COLO829 (cell line): ENCODE measurements at places on chromosomes 12 and 14.

GRCh38 chr12:89351489-89352241 is 636 bp downstream of the DUSP6 start:
- no peak for DNase-seq

GRCh38 chr14:73476451-73476931 is 14.2 kb upstream of the RIOX1 start:
- peak; percentile 93 for DNase-seq

DNA sequence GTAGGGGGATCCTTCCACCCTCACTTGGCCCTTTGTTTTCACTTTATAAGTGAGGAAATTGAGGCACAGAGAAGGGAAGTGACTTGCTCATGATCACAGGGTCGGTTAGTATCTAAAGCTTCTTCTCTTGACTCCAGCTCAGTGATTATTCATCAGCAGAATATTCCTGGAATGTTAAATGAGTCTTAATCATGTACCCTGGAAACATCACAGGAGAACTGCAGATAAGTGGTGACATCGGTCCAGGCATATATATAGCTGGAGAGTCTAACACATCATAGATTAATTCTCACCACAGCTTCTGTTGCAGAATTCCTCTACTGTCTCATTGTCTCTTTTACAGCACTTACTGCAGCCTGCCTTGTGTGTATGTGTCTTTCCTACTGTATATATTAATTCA is 69.9 kb downstream of the PAH start:
- DNase-seq: no peak

DNA sequence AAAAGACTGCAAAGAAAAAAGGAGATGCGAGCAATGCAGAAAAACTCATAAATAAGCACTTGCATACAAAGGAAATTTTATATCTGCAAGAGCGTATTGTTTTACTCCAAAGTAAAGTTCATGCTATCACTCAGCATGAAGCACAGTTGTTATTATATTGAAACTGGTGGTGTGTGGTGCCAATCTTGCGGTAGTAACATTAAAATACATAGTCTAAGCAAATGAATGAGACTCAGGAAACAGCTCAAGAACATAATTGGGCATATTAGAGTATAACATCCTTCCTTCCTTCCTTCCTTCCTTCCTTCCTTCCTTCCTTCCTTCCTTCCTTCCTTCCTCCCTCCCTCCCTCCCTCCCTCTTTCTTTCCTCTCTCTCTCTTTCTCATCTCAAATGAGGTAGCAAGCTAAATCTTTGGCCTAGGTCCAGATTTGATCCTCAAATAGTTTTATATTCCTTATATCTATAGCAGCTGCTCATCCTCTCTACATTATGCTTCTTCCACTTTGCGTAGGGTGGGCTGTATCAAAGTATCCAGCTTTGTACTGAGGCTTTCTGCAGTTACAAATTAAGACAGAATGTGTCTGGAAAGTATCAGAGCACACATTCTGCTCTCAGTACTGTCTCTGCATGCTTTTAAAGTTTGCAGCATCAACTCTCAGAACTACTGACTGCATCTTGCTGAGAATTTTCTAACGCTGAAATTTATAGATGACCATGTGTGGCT is 718.3 kb downstream of the RERGL start:
- no peak for DNase-seq

DNA sequence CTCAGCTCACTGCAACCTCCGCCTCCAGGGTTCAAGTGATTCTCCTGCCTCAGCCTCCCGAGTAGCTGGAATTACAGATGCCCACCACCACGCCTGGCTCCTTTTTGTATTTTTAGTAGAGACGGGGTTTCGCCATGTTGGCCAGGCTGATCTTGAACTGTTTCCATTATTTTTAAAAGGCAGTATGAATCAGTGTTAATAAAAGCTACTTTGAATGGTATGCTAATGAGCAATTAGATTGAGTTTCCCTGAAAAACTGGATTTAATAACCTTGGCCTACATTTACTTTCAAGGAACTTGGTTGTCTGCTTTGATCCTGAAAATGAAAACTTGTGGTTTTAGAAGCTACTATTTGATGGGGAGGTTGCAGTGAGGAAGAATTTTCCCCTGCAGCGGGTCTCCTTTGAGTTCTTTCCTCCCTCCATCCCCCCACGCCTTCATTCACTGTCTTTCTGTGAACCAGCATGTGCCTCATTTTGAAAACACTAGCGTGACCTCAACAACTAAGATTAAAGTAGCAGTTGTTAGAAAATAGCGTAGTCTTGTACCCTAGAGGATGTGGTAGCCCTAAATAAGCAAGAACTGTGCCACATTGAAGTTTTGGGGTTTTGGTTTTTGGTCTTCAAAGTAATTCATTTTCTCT is 17.8 kb upstream of the RPS6KA5 start:
- DNase-seq: no peak

GRCh38 chr14:96349286-96350075 is 13.7 kb downstream of the ATG2B start:
- DNase-seq: no peak

- DNase-seq: no peak
These were observed 11.6 kb downstream of the ITGA7 start for GRCh38 chr12:55696141-55696540.

- DNase-seq: no peak
These were observed 5.5 kb downstream of the CYP46A1 start for GRCh38 chr14:99689266-99690236.

DNA sequence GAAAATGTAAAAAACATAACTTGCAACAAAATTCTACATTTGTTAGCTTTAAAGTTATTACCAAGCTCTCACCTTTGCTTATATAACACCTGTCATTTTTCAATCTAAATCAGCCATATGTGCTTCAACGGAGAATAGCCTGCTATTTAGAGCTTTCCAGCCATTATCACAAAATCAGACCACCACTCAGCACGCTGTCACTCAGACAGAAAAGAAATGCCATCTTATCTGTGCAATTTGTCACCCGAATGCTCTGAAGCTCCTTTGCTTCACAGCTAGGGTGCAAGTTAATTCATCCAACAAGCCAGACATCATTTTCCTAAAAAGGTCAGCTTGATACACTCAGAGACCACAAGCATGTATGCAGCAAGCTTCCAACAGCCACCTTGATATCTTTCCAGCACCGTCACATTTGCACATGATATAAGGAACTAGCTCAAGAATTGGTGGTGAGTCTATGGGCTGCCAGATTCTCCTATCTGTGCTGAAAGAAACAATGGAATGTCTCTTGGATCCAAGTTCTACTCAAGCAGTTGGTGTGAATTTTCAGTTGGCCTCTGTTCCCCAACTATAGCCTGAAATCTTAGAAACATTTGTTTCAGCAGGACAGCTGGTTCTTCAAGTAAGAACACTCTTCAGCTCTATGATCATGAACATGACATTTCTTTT is 20.0 kb upstream of the IFNG-AS1 start:
- no peak for DNase-seq

DNA sequence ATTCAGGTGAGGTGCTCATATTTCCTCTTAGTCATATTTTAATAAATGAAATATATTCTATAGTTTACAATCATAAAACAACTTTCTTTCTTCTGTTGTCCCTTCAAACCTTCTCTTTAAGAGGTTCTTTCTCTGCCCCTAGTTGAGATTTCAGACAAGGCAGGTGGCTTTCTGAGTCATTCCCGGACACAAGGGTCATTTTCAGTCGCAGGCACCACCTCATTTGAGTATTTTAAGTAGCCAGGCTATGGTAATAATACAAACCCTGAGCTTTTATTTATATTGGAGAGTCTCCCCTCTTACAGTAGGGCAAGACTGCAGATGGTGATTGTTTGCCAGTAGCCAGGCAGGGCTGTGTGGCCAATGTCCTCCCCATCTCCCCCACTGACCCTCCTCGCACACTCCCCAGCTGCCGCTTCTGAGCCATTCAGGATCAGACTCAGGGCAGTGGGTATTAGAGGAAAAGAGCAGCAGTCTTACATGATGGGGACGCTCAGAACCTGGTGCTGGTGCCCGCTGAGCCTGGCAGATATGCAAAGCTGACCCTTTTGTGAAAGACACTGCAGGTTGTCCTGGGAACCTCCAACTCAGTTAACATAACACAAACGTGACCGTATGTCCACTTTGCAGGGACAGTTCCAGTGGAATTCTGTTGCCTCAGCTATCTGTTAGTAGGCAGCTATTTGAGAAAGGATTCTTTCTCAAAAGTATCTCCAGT is 101.1 kb upstream of the BCL2L14 start:
- DNase-seq: no peak

DNA sequence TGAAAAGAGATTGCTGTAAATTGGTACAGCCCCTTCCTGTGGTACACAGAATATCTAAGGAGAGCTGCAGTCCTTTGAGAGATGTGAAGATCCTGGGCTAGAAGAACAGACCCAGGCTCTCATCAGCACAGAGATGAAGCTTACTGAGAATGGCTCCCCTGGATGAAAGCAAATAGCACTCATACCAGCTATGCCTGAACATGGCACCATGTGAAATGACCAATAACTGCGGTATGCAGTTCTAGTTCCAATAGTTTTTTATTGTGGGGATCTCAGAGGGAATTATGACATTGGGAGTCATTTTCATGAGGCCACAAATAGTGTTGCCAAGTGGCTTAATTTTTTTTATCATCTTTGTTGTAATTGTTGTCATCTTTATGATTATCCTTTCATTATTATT is 15.4 kb upstream of the TRHDE start:
- no peak for DNase-seq

DNA sequence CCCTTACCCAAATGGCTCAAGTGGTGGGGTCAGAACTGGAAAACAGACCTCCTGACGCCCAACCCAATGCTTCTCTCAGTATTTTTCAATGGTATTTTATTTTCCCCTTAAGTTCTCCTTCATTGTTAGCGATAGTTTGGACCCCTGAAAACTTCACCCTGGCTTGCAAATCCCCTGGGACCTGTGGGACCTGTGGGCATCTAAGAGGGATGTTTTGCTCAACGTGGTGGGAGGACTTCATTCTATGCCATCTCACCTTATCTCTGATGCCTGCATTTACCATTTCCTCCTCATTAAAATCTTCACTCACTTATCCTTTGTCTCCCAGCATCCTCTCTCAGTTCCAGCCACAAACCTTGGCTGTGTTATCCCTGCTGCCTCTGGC is 59.4 kb upstream of the GZMB start:
- DNase-seq: no peak

GRCh38 chr14:20681348-20682126 is 2.8 kb upstream of the RNASE4 start:
- DNase-seq: peak; percentile 89

DNA sequence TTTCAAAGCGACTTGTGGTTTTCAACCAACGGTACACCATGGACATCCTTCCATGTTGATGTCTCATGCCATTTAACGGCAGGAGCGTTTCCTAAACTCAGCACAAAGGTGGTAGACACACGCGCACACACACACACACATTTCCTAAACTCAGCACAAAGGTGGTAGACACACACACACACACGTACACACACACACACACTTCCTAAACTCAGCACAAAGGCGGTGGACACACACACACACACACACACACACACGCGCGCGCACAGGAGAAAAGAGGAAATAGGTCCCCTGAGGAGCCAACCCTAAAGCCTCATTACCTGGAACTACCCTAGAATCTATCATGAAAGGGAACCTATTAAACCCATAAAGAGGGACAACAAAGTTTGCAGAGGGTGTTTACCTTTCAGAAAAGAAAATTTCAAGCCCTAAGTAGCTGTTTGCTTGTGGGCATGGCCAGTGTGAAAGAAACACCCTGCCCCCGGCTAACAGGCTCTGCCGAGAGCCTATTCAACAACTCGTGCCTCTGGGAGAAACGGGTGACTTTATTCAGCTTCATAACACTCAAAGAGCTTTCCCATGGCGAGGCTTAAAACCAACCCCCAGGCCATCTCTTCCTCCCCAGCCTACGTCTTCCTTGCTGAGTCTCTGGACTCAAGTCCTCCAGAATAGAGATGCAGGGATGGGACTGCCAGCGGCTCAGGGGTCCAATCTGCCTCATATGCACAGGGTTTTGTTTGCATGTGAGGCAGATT is 31.8 kb downstream of the SLC8B1 start:
- DNase-seq: peak; percentile 50

DNA sequence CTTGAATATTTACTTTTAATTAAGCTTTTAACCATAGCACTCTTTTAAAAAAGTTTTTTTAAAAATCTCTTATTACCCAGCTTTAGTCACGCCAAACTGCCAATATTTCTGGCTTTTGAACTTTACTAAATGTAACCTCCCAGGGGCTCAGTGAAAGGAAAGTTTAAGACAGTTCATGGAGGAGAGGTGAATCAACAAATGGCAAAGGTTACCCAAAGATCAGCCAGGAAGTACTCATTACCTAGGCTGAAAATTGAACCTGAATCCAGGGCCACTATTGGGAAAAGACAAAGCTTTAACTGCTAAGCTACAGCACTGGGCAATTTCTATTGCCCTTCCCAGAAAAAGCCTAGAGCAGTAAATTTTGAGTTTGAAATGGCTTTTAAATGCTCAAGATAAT is 282.2 kb downstream of the GPHN start:
- no peak for DNase-seq

DNA sequence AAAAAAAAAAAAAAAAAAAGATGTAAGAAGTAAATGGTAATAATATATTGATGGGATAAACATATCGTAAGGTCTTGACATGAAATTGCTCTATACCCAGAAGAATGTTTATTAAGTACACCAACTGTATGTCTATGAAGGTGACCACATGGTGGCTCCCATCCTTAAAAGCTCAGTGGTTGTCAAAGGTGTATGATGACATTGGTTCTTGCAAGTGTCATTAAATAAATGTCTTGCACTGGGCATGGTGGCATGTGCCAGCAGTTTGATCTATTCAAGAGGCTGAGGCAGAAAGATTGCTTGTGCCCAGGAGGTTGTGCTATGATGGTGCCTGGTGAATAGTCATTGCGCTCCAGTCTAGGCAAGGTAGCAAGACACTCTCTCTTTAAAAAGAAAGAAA is 10.4 kb downstream of the CCT2 start:
- DNase-seq: no peak

- peak; percentile 71 for DNase-seq
These were observed 84.4 kb downstream of the VWF start for GRCh38 chr12:6039894-6040601.
